Stimulated activated CD8-positive, alpha-beta memory T cell treated with anti-CD3 and anti-CD28 coated beads, Interleukin-4, amount 100 ng/mL, for 48 hours (primary cell): ENCODE measurements at places on chromosomes 4 and X.

GRCh38 chrX:10923466-10923865 is 187.7 kb upstream of the HCCS start:
- DNase-seq: no peak

DNA sequence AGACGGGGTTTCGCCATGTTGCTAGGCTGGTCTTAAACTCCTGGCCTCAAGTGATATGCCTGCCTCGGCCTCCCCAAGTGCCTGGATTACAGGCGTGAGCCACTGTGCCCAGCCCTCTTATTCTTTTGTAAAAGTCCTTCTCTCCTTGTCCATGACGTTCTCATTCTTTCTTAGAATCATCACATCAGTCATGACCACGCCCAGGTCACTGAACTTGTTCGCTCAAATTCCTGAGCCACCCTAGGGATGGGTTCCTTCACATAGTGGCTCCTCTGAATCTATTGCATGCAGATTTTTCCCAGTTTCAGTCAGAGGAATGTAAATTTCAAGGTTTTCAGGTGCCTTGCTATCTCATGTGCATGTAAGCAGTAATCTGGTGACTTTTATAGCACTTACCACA is 15.7 kb downstream of the JADE1 start:
- no peak for DNase-seq

GRCh38 chrX:103517246-103517645 is 2.0 kb downstream of the RAB40A start:
- no peak for DNase-seq

DNA sequence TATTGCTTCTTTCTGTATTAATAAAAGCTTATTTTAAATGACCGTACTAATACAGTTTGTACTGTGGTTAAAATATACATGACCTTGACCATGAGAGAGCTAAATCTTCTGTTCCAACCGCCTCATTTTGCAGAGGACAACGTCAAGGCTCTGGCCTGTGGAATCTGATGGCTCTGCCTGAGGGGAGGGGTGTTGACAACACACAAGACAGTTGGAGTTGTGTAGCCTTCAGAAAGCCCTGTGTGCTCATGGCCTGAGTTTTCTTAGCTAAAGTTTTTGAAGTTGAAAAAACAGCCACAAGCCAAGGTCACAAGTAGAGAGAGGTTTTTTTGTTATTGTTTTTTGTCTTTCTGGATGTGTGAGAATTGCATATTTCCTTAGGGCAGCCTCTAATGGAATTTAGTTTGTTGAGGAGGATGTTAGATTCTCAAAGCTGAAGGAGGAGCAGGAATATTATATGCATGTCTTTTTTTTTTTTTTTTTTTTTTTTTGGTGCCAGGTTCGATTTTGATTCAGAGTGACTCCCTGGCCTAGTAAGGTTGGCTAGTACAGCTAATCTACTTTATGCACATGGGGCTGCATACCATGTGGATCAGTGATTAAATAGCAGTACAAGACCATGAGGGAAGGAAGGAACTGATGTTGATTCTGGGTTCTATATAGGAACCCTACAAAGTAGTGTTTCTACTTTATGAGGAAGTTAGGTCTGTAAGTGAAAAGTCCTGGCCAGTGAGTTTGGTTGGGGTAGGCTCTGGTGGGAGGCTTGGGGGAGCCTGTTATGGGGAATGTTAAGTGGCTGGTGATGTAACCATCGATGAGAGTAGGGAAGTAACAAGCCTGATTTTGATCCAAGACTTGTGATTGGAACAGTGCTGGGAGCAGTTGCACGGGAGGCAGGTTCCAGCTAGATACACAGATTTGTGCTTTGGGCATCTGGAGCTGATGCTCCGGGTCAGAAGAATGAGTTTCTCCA is 20.3 kb downstream of the SMS start:
- no peak for DNase-seq

GRCh38 chrX:13082206-13083065 is 38.0 kb upstream of the FAM9C start:
- DNase-seq: no peak

DNA sequence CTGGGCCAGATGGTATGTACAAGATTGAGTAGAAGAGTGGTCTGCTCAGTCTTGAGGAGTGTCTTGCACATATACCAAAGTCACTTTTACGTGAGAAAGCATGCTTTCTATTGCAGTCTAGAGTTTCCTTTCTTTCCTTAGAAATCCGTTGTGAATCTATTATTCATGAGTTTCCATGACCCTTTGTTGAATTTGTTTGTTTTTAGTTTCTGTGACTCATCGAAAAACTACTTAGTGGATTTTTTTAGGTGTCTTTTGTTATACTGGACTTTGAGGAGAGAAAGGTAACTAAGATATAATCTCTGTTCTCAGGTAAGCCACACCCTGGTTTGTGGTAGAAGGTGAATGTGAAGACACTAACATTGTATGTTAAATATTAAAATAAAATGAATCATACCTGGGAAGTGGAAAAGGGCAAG is 23.0 kb downstream of the GALNT7 start:
- DNase-seq: no peak

- DNase-seq: no peak
Observed at GRCh38 chr4:23811161-23811560, 78.7 kb downstream of the PPARGC1A start.

DNA sequence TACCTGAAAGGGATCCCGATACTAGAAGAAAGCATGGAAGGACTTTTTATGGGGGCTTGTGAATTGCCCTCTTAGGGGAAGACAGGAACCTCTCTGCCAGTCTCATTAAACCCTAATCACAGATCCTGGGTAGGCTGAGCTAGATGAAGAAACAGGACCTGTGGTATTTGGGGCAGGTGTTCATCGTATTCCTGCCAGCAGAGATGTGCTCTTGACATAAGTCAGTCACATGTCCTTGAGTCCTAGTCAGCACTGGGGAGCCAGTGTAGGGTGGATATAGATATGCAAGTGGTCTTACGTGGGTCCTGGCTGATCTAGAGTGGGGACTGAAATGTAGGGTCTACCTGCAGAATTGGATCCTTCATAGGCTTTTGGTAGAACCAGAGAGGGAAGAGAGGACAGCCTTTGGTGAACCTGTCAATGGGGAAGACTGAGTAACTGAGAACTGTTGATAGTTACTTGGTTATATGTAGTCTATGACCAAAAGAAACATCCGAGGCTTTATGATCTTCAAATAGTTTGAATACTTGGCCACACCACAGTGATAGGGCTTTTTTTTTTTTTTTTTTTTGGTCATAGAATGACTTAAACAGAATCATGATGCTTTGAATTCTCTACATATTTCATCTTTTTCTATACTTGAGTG is 63.5 kb upstream of the WDR1 start:
- no peak for DNase-seq

DNA sequence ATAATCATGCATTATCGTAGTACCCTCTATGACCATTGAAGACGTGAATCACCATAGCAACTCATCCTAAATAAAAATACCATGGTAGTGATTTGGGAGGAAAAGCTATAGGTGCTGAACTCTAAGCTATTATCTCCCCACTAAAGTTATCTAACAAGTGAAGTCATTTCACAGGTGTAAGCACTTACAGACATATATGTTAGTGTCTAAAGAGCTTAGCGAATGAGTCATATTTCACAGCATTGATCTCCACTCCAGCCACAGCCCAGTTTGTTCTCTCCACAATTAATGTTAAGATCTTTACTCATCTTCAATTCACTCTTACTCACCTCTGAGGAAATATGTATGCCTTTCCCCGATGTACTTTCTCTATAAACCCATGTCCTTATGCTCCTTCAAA is 57.0 kb downstream of the DCAF8L1 start:
- DNase-seq: no peak

- DNase-seq: no peak
Observed at GRCh38 chrX:70455366-70456202, 10.9 kb downstream of the DLG3 start.

DNA sequence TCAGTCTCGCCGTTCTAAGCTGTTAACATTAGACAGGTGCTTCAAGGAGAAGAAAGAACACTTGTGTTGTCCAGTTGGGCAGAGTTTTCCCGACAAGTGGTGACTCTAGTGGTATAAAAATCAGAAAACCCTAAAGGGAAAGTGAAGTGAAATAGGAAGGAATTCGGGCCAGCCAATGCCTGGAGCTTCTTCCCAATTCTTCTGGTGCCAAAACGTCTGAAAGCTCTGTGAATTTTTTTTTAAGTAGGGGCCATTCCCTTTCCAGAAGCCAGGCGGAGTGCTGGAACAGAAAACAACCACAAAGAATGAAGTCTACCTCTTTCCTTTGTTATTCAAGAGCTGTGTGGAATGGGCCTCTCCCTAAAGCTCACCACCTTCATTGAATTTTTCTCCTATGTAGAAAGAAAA is 43.1 kb upstream of the PPARGC1A start:
- no peak for DNase-seq

GRCh38 chrX:86014421-86014820 is 32.9 kb downstream of the CHM start:
- DNase-seq: no peak
